ENCODE measurements at places on chromosomes 16 and 17. TPM values are rescaled to one million over a fixed set of nuclear protein-coding genes. Genes with fewer than 3 reads are reported as not detected.

The CRYBA1 gene
- not detected for total RNA-seq

The GSDMA gene
- total RNA-seq = not detected

The ITGAL gene
- not detected for total RNA-seq

The C1QTNF8 gene
- total RNA-seq = not detected

The ZFHX3 gene
- 5.1 TPM for total RNA-seq

The GGA3 gene
- total RNA-seq = 13.7 TPM

The GNGT2 gene
- total RNA-seq = not detected

The HBA2 gene
- not detected for total RNA-seq

The PRAC1 gene
- total RNA-seq = not detected

The PHLPP2 gene
- total RNA-seq = 8.1 TPM

The TLCD2 gene
- total RNA-seq = 1.5 TPM

The NETO2 gene
- 11.0 TPM for total RNA-seq

The TERF2IP gene
- 23.1 TPM for total RNA-seq

The CTRB2 gene
- total RNA-seq = not detected

The GAS7 gene
- total RNA-seq = 18.4 TPM

The NPIPA8 gene
- total RNA-seq = not detected

The RAB11FIP4 gene
- 0.20 TPM for total RNA-seq

The SLC4A1 gene
- not detected for total RNA-seq

The SEBOX gene
- total RNA-seq = not detected

The SMIM5 gene
- total RNA-seq = not detected

The LHX1 gene
- total RNA-seq = not detected

The PIK3R5 gene
- total RNA-seq = not detected

The TTYH2 gene
- total RNA-seq = 6.5 TPM

The KRT27 gene
- not detected for total RNA-seq

The KCNH4 gene
- not detected for total RNA-seq

The SLC46A1 gene
- total RNA-seq = 4.8 TPM

The CTRB1 gene
- total RNA-seq = not detected

The SMPD3 gene
- total RNA-seq = not detected

The KRTAP2-3 gene
- total RNA-seq = not detected

The SPNS3 gene
- not detected for total RNA-seq

The NUFIP2 gene
- 41.1 TPM for total RNA-seq

The PYY gene
- total RNA-seq = not detected

The KRTAP2-1 gene
- not detected for total RNA-seq

The DYNLRB2 gene
- 0.73 TPM for total RNA-seq

The OR3A1 gene
- total RNA-seq = under 0.01 TPM

The UNC13D gene
- 0.20 TPM for total RNA-seq

The KRTAP4-6 gene
- total RNA-seq = not detected

The PLK1 gene
- 46.7 TPM for total RNA-seq

The SLC5A11 gene
- not detected for total RNA-seq

The LGALS9B gene
- total RNA-seq = not detected

The GP2 gene
- not detected for total RNA-seq

The CXCL16 gene
- 1.6 TPM for total RNA-seq

The KRTAP4-16 gene
- total RNA-seq = not detected

The APOBR gene
- total RNA-seq = not detected

The CCL8 gene
- not detected for total RNA-seq

The CHD3 gene
- total RNA-seq = 58.1 TPM

The TOX3 gene
- not detected for total RNA-seq

The KRTAP9-2 gene
- not detected for total RNA-seq

The CFAP97D1 gene
- total RNA-seq = under 0.01 TPM

The ASGR1 gene
- 0.39 TPM for total RNA-seq

The KRT33B gene
- not detected for total RNA-seq

The CHRNB1 gene
- 3.7 TPM for total RNA-seq

The ARL2BP gene
- 76.8 TPM for total RNA-seq

The ORMDL3 gene
- 32.7 TPM for total RNA-seq

The KRT40 gene
- total RNA-seq = not detected

The ATP6V0A1 gene
- 59.9 TPM for total RNA-seq

The CA7 gene
- total RNA-seq = not detected

The VAMP2 gene
- 3.3 TPM for total RNA-seq

Measured in subcutaneous preadipocyte (primary cell).